ENCODE measurements at places on chromosomes 5 and 9.

GRCh38 chr9:93061791-93062763 is 3.6 kb downstream of the SUSD3 start:
- DNase-seq: peak; percentile 57

GRCh38 chr5:111848476-111848875 is 91.5 kb upstream of the NREP start:
- no peak for DNase-seq

- DNase-seq: no peak
Measured at GRCh38 chr9:98532147-98532546, 176.6 kb downstream of the GABBR2 start.

DNA sequence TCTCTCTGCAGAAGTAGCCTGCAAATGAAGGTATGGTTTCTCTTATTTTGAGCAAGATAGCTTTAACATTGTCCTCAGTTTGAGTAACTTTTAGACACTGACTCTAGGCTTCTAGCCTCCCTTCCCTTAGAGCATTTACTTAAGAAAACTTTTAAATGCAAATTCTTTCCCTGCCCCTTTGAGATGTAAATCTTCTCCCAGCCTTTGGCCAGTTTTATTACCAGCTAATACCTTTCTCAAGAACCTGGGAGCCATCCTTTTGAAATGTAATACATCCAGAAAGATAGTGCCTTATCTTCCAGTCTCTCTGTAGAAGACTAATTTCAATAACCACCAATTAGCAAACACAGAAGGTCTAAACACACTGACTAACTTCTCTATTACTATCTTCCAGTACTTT is 688.9 kb upstream of the CDH9 start:
- DNase-seq: no peak

GRCh38 chr5:1536871-1537602 is 13.3 kb upstream of the LPCAT1 start:
- DNase-seq: no peak

- peak; percentile 7 for DNase-seq
Measured at GRCh38 chr5:99033014-99033900, 104.5 kb upstream of the CHD1 start.

DNA sequence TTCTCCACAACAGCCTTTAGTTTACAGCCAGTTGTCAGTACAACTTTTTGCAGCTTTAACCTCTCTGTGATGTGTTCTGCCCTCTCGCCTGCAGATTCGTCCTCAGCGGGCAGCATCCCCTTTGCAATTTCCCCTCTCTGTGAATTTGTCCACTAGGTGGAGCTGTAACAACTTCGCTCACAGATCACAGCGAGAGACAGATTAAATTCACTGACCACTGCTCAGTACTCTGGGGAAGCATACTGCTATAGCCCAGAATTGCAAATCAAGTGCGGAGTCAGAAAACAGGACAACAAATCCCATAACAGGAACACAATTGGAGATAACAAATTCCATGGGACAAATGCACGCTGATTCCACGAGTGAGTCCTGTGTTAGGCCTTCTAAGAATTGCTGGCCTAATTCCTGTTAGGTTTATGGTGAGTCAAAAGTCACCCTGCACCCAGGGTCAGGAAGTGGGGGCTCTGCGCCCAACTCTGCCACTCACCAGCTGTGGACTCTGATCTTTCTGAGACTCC is 2124.9 kb downstream of the MAT2B start:
- no peak for DNase-seq

GRCh38 chr5:98432378-98432777 is 341.1 kb upstream of the RGMB start:
- no peak for DNase-seq

DNA sequence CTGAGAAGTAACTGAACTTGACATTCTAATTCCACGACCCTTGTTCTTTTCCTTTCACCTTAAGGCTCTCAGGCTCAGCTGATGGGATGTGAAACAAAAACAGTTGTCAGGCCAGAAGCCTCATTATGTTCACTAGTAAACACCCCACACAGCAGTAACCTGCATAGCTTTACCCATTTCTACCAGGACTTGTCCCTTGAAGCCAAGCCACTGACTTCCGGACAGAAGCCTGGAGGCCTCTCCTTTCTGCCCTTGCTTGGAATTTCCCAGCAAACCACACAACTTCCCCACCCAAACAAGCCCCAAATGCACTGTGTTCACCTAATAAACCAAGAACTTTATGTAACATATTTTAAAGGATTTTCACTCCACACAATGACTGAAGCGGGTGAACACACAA is 19.6 kb downstream of the PRUNE2 start:
- DNase-seq: no peak

- DNase-seq: no peak
Measured at GRCh38 chr5:57431759-57432158, 50.9 kb downstream of the ACTBL2 start.

DNA sequence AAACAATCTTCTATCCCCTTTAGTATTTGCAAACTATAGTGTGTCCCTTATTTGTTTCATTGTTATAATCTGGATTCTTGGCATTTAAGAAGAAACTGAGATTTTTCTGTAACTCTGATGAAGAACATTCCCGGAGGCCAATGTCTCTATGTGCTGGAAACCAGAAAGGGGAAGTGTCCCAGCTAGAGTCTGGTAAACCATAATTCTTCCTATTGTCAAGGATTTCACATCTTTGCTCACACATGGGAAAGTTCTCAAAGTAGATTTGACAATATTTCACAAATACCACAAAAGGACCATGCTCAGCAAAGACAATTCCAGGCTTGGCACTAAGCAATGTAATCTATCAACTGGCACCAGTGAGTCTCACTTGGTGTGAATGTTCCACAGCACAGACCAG is 146.8 kb downstream of the MUSK start:
- no peak for DNase-seq

- no peak for DNase-seq
Measured at GRCh38 chr5:170907758-170908157, 45.9 kb downstream of the RANBP17 start.

DNA sequence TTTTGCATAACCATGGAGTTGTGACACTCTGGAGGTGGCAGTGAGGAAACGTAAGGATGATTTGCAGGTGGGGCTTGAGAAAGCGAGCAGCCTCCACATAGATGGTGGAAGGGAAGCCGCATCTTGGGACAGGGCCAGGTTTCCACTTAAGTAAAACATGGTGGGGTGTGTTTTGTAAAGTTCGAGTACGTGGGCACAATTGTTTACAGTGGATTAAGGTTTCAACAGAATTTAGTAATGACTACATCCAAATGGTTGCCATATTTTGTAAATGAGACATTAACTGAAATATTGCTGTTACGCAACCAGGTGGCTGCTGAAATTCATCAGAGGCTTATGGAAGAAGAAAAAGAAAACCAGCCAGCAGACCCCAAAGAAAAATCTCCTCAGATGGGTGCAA is 85.4 kb upstream of the IL7R start:
- no peak for DNase-seq

DNA sequence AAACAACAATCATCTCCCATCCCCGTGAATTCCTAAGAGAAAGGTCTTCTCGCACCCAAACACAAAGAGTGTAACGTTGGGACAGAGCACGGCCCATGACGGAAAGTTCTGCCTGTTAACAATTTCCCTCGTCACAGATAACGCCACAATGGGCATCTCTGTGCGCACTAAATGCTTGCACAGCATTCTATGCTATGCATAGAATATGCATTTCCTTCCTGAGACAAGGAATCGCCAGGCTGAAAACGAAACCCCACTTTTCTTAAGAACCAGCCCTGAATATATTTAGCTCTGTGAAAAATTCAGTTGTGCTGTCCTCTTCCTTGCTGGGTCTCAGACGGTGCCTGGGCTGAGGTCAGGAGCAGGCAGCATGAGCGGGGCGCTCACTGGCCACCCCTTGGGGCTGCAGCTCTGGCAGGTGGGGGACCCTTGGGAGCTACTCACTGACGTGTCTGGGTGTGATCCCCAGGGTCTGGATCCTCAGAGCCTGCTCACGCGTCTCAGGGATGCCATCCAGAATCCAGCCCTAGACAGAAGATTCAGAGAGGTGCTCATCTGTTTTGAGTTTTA is 49.8 kb downstream of the AK8 start:
- DNase-seq: no peak

DNA sequence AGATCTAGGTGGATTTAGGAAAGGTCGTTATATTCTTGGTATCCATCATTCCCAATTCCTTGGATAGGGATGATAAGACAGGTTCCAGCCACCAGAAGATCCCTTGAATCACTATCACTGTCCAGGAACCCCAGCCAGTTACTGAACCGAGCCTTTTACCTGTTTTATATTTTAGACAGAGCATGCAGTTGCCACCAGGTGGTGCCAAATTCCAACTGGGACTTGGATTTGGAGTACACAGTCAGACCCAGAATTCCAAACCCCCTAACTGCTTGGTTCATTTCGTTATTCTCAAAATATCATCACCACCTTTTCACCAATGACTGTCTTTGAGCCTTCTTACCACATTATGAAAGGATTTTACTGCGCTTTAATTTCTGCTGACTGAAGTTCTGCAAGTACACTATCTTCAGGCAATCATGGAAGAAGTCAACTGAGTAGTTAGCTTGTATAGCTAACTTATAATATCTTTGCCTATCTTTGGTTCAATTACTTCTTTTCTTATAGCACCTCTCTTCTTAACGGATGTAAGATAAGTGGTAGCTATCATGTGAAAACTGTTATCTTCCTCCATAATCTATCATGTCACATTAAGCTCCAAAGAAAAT is 191.8 kb downstream of the PRR16 start:
- no peak for DNase-seq

- no peak for DNase-seq
Measured at GRCh38 chr9:61671276-61671973, 481.6 kb downstream of the SPATA31A7 start.

- no peak for DNase-seq
Measured at GRCh38 chr5:106006242-106006641, 1664.5 kb downstream of the EFNA5 start.

- no peak for DNase-seq
Measured at GRCh38 chr9:135307300-135307699, 172.3 kb upstream of the PPP1R26 start.

- no peak for DNase-seq
Measured at GRCh38 chr5:59206132-59206581, 623.3 kb downstream of the RAB3C start.

- DNase-seq: no peak
Measured at GRCh38 chr9:121304707-121305106, 36.7 kb downstream of the GSN start.

DNA sequence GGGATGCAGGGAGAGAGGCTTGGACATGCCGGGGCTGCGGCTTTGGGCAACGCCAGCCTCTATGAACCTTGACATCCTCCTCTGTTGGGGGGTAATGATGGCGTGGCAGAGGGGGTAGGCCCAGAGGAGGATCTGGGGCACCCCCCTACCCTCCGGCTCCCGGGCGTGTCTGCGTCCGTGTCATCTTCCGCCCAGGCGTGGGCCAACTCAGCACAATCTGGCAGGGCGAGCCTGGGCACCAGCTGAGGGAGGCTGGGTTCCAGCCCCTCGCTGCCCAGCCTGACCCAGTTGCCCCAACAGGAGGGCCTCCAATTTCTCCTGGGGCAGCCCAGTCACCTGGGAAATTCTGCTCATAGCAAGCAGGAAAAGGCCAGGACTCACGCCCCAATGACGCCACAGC is 62.9 kb upstream of the IL17B start:
- DNase-seq: no peak

DNA sequence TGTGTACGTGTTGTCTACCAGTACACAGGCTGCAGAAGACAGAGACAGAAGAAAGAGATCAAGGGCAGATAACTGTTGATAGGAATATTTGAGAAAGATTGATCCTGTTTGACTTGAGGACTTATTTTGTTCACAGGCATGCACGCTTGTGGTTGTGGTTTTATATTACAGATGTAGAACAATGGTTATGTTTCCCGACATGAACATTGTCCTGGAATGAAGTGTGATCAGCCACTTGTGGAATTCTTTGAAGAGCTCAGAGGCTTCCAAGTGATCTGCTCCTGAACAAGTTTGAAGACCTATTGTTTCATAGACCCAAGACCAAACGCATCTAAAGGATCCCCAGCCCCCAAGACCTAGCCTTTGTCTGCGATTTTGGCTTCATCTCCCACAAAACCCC is 13.7 kb downstream of the TEX53 start:
- no peak for DNase-seq

DNA sequence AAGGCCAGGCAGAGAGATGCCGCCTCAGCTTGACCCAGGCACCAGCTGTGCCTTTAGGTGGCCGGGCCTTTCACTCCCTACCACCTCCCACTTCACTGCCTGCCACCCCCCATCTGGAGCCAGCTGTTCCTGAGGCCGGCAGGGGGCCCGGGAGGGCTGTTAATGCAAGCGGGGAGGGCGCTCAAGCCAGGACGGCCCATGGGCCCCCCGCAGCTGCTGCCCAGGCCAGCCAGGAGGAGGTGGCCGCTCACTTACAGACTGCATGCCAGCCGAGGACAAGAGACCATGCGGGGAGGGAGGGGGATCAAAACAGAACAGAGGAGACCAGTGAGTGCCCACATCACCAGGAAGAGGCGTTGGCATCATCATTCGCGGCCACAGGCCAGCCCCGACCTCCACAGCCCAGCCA is 4.5 kb downstream of the ABCA2 start:
- DNase-seq: no peak

- no peak for DNase-seq
Measured at GRCh38 chr9:135997090-135998015, 36.2 kb upstream of the UBAC1 start.

DNA sequence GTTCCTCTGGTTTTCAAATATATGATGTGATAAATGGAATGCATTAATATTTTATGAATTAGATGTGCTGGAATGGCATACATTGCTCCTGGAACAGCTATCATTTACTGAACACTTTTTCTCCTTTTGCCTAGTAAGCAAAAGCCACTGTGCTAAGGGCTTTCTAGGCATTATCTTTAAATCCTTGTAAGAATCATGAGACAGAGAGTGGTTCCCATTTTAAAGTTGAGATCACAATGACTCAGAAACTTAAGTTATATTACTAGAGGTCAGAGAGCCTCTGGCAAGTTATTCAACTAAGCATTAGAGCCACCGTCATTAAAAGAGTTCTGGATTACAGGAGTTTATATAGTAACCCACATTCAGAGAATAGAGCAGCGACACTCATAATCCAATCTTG is 26.7 kb upstream of the FSD1L start:
- DNase-seq: no peak

DNA sequence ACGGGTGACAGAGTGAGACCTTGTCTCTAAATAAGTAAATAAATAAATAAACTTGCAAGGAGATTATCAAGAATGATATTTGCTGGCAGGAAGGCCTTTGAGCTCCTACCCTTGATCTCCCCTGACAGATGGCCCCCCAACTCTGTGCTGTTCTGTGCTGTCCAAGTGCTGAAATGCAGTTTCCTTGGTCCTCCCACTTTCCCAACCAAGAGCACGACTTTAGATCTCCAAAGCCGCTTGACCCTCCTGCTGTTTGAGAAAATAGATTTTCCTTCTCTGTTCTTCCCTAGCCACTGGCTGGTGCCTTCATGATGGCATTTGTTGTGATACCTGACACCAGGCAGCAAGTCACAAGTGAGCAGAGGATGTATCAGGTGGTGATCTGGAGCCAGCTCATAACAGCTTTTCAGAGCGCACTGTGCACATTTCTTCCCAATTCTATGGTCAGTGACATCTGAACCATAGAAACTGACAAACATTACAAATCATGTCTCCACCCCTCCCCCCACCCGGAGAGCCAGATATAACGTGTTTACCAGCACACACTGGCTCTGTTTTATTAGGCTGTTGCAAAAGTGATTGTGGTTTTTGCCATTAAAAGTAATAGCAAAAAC is 80.0 kb upstream of the PUM3 start:
- no peak for DNase-seq

- no peak for DNase-seq
Measured at GRCh38 chr9:37999588-38000189, 69.3 kb downstream of the SHB start.

- DNase-seq: no peak
Measured at GRCh38 chr5:166595274-166595951, 1696.0 kb upstream of the WWC1 start.
